ENCODE measurements at places on chromosomes 5 and 9.

DNA sequence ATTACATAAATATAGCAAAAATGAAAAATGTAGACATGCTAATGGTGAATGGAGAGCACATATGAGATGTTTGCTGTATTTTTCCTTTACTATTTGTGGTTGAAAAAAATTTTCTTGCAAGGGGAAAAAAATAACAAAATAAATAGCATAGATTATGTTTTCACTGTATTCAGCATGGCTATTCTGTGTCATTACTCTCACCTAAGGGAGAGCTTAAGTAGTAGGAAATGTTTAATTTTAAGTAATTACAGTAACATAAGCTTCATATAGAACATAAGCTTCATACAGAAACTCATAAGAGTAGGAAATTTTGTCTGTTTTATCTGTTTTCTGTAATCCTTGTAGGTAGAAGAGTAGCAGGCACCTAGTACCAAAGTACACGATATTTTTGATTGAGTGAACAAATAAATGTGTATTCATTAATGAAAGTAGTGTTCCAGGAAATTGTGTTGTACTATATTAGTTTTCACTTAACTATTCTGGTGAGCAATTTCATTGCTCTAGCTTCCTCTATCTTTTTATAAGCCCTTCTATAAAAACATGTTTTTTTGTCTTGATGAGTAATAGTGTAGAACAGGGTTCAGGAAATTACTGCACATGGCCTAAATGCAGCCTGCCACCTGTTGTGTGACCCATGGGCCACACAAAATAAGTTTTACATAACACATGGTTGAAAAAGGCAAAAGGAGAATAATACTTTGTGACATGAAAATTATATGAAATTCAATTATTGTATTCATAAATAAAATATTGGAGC is 1025.0 kb upstream of the CDH10 start:
- DNase-seq: no peak

GRCh38 chr5:132280371-132281240 is 13.6 kb upstream of the SLC22A4 start:
- DNase-seq: no peak

DNA sequence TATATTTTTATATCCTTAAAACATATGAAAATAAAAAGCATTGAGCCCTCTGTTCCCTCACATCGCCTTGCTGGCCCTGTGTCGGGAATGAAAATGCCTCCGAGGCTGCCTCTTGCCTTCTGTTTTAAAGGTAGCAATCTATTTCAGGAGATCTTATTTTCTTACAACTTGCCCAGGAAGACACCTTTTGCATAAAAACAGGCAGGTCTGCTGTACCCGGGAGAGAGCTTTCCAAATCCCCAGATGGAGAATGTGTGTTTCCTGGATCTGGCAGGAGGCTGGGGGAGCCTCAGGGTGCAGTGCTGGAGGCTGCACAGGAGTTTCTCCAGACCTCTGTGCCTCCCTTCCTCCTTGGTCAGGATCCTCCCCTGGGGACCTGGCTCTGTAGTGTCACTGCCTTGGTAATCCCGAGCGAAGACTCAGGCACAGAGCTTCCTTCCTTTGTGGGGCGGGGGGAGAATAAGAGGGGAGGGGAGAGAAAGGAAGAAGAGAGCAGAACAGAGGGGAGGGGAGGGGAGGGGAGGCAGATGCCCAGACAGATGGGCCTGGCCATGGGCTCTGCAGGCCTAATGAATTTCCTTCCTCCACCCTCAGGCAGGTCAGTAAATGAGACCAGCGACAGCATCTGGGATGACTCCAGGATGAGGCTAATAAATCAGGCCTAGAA is 104.0 kb upstream of the BOD1 start:
- no peak for DNase-seq

DNA sequence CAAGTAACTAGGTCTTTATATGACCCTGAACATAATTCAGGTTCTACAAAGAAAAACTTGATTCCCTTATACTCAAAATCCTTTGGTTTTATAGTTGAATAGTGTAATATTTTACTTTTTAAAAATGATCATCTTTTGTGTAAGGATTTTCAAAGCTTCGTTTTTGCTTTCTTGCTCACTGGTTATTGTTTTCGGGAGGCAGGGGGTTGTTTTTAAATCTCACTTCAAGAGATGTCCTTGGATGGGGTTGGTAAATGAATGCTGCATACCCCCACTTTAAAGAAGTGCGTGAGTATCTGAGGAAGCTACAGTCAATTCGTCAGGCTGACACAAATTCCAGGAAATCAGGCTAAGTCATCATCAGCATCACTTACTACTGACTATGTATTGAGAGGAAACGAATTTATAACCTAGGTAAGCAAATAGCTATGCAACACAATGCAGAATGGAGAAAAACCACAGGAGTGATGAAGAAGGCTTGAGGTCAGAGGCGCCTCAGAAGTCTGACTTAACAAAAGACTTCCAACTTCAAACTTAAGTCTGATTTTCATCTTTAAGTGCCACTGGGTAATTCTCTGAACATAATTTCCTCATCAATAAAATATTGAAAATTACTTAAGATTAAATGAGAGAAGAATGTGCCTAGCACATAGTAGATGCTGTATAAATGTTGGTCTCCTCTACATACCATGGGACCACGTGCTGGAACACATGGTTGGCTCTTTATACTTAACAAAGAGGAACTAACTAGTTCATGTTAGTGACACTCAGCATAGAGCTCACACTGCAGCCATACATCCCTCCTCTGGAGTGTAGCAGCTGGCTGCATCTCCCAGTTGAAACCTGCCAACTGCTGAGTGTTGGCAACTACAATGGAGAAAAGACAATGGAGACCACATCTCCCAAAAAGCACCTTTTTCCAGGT is 106.0 kb upstream of the KIF2A start:
- no peak for DNase-seq

DNA sequence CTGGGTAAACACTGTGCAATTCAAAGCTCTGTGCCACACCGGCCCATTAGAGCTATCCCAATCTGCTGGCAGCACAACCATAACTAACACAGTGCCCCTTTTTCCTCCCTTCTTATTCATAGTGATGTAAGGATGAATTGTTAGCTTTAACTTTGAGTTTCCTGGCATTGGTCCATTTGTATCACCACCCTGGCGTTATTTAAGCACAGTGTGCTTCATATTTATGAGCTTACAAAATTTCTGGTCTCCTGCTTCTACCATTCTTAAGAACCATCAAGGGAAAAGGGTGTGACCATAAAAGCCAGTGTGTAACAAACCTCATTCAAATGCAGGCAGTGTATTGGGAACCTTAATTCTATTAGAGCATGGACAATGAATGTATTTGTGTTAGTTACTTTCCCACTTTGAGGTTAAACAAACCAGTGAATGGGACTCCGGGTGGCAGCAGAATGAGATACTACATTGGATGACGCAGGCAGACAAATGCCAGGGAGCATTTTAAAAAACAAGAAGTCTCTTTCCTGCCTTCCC is 222.6 kb downstream of the TMEM161B start:
- no peak for DNase-seq

GRCh38 chr5:7856855-7857254 is 5.9 kb upstream of the CFAP90 start:
- no peak for DNase-seq
